ENCODE measurements at places on chromosomes 6 and 20.

- DNase-seq = no peak
Observed at GRCh38 chr6:5644523-5645185, 362.1 kb downstream of the NRN1 start.

- DNase-seq = no peak
Observed at GRCh38 chr6:109221543-109222195, 126.4 kb downstream of the CEP57L1 start.

GRCh38 chr6:81761197-81761596, 8.7 kb upstream of the TENT5A start:
- DNase-seq = no peak

GRCh38 chr6:8703059-8703458, 267.7 kb upstream of the SLC35B3 start:
- no peak for DNase-seq

DNA sequence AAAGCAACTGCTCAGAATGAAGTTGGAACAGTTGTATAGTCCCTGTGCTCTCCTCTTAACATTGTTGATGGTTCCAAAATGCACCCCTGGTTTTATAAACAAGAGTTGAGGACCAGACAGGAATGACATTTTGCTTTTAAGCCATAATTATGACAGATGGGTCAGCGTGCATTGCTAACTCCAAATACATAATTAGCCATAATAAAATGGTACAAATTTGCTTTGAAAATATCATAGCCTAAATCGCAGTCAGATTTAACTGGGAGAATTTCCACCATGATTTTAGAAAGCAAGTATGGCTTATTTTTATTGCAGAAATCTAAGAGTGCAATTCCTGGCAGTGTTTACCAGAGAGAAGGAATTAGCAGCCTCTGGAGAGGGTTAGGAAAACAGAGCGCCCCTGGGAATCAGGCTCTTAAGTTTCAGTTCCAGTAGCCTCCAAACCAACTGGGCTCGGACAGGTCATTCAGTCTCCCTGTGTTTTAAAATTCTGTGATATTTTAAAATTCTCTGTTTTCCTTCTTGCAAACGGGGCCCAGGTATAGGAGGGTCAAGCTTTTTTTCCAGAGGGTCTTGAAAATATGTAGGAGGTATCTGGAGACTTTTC, 302.3 kb downstream of the TBC1D7 start:
- DNase-seq = no peak

- DNase-seq = no peak
Observed at GRCh38 chr20:60053125-60053817, 95.0 kb downstream of the CDH26 start.

DNA sequence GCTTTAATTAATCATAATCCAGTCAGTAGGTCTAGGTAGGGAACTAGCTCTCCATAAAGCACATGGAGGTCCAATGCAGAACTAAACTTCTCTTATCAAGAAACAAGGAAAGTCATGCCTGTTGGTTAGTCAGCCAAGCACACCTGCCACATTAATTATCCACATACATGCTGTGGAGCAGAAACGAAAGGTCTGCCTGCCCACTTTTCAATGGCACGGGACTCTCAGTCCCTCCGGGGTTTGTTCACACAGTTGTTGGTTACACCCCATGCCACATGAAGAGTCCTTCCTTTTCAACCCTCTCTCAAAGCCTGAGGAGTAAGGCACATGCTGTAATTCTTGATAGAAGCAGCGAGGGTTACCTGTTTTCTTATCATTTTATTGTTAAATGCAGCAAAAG, 1096.4 kb upstream of the MAP3K7 start:
- DNase-seq = no peak

DNA sequence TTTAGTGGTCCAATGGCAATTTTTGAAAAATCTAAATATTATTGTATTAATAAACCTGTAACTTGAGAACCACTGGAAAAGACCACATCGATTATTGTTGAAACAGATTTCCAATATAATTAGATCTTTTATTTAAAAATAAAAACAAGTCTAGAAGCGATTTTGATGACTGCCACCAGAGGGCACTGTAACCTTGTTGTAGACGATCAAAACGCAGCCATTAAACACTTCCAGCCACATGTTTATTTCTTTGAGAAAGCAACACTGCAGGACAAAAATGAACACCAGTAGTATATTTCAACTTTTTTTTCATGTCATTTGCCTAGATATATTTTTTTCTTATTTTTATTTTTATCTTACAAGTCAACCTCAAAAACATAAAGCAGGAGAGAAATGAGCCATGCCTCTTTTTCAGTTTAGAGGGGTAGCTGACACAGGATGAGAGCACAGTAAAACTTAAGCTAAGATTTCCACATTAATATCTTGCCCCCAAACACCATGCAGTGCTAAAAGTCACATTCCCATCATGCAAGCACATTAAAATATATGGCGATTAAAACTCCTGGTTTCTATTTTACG, 115.4 kb downstream of the OPRM1 start:
- peak; percentile 39 for DNase-seq

GRCh38 chr20:20824924-20825584, 112.6 kb upstream of the RALGAPA2 start:
- peak; percentile 42 for DNase-seq

DNA sequence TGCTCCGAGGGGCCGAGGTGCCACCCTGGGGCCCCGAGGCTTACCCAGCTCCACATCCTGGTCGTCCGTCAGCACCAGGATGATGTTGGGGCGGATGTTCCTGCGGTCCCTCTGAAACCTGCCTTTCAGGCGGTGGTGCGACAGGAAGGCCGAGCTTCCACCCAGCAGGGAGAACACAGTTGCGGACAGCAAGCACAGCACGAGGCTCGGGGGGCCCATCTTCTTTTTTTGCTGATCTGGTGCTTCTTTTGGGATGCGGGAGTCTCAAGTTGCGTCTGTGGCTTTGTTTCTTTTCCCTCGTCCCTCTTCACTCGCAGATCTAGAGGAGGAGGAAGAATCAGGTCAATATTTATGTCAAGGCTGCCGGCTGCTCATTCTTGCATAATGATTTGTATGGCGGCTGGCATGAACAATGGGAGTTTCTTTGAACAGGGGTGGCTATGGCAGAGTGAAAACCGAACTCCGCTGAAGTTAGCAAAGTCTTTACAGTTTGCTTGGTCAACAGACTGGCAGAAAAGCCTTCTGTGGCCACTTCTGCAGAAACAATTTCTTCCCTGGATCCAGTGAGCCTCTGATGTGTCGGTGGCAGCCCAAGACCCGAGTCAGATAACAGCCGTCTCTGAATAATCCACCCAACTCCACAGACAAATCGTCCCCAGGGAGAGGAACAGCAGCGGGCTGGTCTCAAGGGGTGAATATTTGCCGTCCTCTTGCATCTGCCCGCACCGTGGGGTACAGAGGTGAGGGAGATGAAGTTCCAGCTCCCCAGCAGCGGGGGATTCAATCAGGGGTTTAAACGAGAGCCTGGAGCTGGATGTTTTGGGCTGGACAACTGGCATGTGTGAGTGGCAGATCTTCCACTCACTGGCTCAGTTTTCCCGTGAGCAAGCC, 27.9 kb downstream of the SULF2 start:
- DNase-seq = no peak

DNA sequence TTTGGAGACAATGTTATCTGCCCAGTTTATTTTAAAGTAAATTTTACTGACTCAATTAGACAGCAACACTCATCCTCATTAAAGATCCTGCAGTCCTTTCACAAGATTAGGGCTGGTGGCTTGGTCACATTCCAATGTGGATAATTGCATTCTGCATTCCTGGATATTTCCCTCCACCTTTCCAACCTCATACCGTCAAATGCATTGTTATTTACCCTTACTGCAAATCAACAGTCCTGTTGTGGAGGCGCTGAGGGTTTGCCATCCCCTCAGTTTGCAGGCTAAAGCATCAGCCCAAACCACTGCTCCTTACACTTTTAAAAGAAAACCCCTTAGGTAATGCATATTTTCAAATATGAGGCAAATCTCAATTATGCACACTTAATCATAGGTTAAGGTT, 5.4 kb downstream of the CITED2 start:
- no peak for DNase-seq

GRCh38 chr6:142235791-142236190, 66.0 kb upstream of the ADGRG6 start:
- no peak for DNase-seq

GRCh38 chr6:52515219-52515960, 61.5 kb downstream of the TRAM2 start:
- DNase-seq = no peak

Measured in NT2/D1 (cell line).